ENCODE measurements at places on chromosomes 6 and 20.

GRCh38 chr20:59421089-59421488 lies 120.7 kb downstream of the EDN3 start:
- DNase-seq = no peak

GRCh38 chr6:167644412-167645132 lies 182.1 kb upstream of the AFDN start:
- no peak for DNase-seq

GRCh38 chr6:64294034-64294433 lies 658.4 kb downstream of the PHF3 start:
- DNase-seq = no peak

DNA sequence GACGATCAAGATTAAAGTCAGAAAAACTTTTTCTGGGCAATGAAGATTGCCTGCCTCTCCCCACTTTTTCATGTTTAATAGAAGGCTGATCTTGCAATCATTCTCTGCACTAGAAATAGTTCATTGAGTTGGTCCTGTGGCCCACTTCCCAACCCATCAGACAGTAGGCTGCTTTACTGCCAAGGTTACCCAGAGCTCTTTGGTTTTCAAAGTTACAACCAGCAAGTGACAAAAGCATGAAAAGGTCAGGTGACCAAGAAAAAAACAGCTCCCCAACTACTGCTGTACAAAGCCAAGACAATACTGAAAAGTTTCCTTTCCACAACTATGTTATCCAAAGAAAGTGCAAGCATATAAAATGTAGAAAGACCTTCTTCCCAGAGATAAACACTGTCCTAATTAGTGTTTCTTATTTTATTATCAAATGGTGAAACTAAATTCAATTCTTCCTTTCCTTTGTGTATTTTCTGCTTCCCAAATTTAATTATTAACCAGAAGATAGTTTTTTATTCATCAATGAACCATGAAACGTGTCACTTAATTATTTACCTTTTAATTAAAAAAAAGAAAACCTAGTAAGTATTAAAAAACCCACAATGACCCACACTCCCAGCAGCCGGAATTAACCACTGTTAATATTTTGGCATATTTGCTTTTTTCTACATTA lies 16.6 kb downstream of the DNAAF9 start:
- DNase-seq = no peak

DNA sequence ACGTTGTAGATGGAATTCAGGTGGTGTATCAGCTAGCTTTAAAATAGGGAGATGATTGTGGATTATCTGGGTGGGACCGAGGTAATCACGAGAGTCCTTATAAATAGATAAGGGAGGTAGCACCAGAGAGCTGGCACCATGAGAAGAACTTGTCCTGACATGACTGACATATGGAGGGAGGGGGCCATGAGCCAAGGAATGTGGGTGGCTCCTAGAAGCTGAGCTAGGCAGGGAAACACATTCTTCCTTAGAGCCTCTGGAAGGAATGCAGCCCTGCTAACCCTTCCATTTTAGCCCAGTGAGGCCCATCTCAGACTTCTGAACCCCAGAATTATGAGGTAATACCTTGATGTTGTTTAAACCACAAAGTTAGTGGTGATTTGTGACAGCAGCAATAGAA lies 321.1 kb upstream of the SULF2 start:
- no peak for DNase-seq

DNA sequence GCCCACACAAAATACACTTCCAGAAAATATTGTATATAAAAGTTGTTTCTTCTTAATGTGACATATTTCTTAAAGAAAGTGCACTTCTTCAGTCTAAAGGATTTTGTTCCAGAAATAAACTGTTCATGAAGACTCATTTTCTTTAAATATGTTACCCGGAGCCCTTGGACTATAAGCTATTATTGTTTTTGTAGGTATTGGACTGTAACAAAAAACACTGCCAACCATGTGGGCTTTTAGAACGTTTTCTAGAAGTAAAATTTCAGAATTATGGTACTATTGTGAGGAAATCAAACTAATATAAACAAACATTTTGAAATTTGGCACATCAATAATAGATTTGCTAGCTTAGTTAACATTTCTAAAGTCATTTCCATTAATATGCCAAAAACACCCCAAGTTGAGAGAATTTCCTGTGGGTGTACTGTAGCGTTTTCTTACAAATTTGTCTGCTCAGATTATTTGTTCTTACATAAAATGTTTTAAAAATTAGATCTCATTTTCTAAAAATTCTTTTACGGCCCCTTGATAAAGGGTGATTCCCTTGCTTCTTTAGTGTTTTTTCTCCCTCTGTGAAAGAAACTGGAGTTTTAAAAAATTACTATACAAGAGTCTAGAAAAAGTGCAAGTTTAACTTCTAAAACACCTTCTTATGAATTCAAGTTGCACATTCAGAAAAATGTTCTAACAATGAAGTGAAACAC lies 3.4 kb downstream of the NKX2-4 start:
- no peak for DNase-seq

GRCh38 chr6:34347303-34347702 lies 45.2 kb downstream of the NUDT3 start:
- no peak for DNase-seq

All from stimulated activated CD8-positive, alpha-beta memory T cell treated with anti-CD3 and anti-CD28 coated beads, Interleukin-15, amount 100 ng/mL, for 24 hours (primary cell).